ENCODE measurements at places on chromosomes 16 and 17. TPM values are rescaled to one million over a fixed set of nuclear protein-coding genes. Genes with fewer than 3 reads are reported as not detected.

- no peak overlapping the region for H3K27ac ChIP-seq
- H3K27me3 ChIP-seq, result peaks cover 11% of the 10 kb centered on the region
- no peak overlapping the region for H3K4me3 ChIP-seq
- no peaks in the 10 kb centered on the region for H3K36me3 ChIP-seq
- no peak for DNase-seq
These were observed 4.3 kb downstream of the KRT19 start for GRCh38 chr17:41523787-41524186.

DNA sequence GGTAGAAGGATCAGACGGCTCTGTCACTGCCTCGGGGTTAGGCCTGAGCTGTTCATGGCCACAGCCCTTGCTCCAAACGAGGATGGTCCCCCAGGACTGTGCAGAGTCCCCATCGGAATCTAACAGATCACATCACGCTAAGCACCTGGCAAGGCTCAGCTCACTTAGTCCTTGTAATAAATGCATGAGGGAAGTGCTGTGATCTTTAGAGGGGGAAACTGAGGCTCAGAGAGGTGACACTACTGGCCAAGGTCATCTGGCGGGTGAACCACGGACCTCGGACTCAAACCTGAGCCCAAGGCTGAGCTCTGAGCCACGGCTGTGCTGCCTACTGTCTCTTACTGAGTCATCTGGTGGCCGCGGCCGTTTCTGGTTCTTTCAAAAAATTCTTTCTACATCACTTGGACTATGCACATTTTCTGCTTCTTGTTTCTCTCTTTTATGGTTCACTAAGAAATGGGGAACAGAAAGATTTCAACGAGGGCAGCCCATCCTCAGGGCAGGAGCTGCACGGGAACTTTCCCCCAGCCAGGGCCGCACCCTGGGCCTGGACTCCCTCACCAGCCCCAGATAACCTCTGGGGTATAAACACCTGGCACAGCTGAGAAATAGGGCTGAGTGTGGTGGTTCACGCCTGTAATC lies 55.6 kb downstream of the COTL1 start:
- no peak overlapping the region for H3K4me3 ChIP-seq
- no peaks in the 10 kb centered on the region for H3K27me3 ChIP-seq
- H3K36me3 ChIP-seq, result no peaks in the 10 kb centered on the region
- DNase-seq, result no peak

GRCh38 chr17:6306820-6307219 lies 128.1 kb downstream of the AIPL1 start:
- H3K27me3 ChIP-seq, result no peaks in the 10 kb centered on the region
- no peak overlapping the region for H3K4me3 ChIP-seq
- DNase-seq, result no peak
- no peak overlapping the region for H3K27ac ChIP-seq
- H3K4me1 ChIP-seq, result no peaks in the 10 kb centered on the region

- H3K27me3 ChIP-seq, result no peaks in the 10 kb centered on the region
- H3K27ac ChIP-seq, result no peak overlapping the region
- peaks cover 8% of the 10 kb centered on the region for H3K36me3 ChIP-seq
These were observed 19.6 kb downstream of the TMC6 start for GRCh38 chr17:78108726-78109488.

DNA sequence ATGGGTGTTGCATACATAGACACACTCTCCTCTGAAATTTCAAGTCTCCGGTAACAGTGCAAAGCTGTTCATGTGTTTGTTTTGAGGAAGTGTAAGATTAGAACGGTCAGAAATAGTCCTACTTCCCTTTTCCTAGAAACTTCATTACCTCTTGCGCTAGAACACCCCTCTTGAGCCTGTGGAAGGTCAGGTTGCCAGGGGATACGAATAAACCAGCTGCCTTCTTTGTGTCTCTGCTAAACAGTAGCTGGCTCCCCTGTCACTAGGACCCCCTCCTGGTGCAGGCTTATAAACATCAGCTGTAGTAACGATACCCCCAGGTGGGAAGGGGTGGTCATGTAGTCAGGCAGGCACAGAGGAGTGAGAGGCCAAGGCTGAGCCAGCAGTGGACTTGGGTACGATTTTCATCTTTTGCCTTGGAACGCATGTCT lies 113.4 kb upstream of the RCVRN start:
- DNase-seq, result no peak
- H3K36me3 ChIP-seq, result no peaks in the 10 kb centered on the region
- H3K27ac ChIP-seq, result no peak overlapping the region
- H3K27me3 ChIP-seq, result no peaks in the 10 kb centered on the region
- H3K4me3 ChIP-seq, result no peak overlapping the region

The VTN gene
- total RNA-seq, result not detected

The FSCN2 gene
- 20.7 TPM for total RNA-seq

The CDC6 gene
- 0.63 TPM for total RNA-seq

The KRTAP1-1 gene
- not detected for total RNA-seq

- DNase-seq, result no peak
- no peak overlapping the region for H3K4me3 ChIP-seq
- no peaks in the 10 kb centered on the region for H3K27me3 ChIP-seq
- H3K36me3 ChIP-seq, result no peaks in the 10 kb centered on the region
These were observed 205.4 kb downstream of the ANKFN1 start for GRCh38 chr17:56358651-56359050.

GRCh38 chr17:62882878-62883277 lies 74.8 kb upstream of the MARCHF10 start:
- DNase-seq, result no peak
- no peak overlapping the region for H3K4me3 ChIP-seq
- H3K27ac ChIP-seq, result no peak overlapping the region
- no peaks in the 10 kb centered on the region for H3K27me3 ChIP-seq

The NEUROD2 gene
- total RNA-seq, result not detected

- H3K36me3 ChIP-seq, result peaks cover 11% of the 10 kb centered on the region
- peak overlapping the region; percentile 85 for H3K4me3 ChIP-seq
- peak; percentile 62 for DNase-seq
These were observed 2.3 kb downstream of the METRNL start for GRCh38 chr17:83081684-83082201.

The SPEM2 gene
- total RNA-seq, result not detected

Data from thyroid gland (tissue), 4 donors.